GM23248 (cell line): ENCODE measurements at places on chromosomes 13 and 19.

- DNase-seq, result no peak
These were observed 20.0 kb downstream of the ELL start for GRCh38 chr19:18501832-18502231.

- DNase-seq, result no peak
These were observed 99.9 kb upstream of the FAM216B start for GRCh38 chr13:42681326-42682100.

GRCh38 chr19:34345947-34346351 lies 19.0 kb upstream of the GPI start:
- peak; percentile 88 for DNase-seq

GRCh38 chr19:55546822-55547614 lies 1.7 kb upstream of the SBK3 start:
- peak; percentile 79 for DNase-seq

DNA sequence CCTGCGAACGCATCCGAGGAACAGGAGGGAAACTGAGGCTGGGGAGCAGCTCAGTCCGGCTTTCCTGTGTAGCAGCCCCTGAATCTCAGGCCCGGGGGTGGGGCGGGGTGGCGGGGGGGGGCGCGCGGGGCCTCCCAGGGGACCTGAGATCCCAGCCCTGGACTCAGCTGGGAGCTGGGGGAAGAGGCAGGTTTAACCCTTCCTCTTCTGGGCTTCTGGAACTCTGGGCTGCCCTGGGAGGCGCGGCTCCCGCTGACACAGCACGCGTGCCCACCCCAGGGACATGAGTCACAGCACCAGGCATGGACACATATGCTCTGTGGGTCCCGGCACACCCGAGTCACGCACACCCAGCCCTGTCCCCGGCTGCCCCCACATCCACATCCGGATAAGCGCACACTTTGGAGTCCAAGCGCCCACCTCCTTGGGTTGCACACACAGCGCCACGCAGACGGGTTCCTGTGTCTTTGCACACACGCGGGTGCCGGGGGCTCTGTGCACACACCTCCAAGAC lies 3.5 kb upstream of the CIRBP start:
- peak; percentile 97 for DNase-seq

DNA sequence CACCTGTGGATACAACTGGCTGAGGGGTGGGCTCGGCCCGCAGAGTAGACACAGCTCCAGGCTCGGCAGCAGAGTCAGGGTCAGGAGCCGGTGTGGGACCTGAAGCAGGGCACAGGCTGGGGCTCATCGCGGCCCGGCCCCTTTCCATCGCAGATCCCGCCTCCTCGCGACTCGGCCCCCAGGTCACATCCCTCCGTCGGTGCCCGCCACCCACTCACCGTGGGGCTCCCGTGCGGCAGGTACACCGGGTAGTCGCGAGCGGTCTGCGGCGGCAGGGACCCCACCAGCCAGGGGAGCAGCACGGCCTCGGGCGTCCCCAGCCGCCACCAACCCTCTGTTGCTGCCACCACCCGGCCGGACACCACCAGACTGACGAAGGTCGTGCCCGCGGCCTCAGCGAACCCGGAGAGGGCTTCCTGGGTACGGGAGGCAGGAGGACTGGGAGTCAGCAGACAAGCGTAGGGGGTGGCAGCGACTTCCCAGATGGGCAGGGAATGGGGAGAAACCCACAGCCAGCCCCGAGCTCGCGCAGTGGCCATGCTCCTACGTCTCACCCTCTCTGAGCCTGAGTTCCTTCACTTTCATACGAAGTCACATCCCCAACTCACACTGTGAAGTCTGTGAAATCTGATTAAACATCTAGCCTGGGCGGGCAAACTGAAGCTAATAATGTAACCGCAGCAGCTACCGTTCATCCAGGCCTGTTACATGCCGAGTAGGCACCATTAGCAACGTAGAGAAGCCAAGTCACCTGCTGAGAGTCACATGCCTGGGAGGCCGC lies 3.7 kb downstream of the FUZ start:
- peak; percentile 62 for DNase-seq

GRCh38 chr13:40148101-40148500 lies 492.6 kb downstream of the COG6 start:
- no peak for DNase-seq

- no peak for DNase-seq
These were observed 268.2 kb upstream of the MAB21L1 start for GRCh38 chr13:35744566-35745178.

- no peak for DNase-seq
These were observed 1560.2 kb downstream of the UQCRFS1 start for GRCh38 chr19:27652796-27653195.

DNA sequence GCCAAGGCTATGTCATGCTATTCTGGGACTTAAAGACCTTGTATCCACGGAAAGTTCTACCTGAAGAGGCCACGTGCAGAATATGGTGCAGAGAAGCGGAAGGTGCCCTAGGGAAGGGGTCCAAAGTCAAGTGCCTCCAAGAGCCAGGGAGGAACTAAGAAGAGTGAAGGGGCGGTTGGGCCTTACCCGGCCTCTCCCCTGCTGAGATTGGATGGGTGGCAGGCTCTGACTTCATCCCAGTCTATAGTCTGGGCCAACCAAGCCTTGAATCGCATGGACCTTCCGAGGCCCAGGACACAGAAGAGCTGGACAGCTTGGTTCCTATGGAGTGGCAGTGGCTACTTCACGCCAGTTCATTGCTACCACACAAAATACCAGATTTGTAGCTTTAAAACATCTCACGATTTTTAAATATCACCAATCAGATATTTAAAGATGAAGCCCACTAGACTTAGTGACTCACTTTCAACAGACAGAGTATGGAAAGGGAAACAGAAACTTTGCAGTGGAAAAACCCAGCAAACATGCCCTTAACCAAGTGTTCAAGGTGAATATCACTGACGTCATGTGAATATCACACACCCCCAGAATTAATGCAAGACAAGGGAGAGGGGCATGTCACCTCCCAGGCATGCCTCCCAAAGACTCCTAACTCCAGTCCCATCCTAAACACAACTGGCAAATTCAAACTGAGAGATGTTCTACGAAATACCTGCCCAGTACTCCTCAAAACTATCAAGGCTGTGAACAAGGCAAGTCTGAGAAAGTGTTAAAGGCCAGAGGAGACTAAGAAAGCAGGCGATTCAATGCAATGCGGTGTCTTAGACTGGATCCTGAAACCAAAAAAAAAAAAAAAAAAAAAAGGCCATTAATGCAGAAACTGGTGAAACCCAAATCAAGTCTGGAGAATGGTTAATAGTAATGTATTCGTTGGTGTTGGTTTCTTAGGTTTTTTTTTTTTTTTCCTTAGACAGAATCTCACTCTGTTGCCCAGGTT lies 10.2 kb downstream of the C19orf12 start:
- no peak for DNase-seq

- DNase-seq, result peak; percentile 60
These were observed 3.8 kb downstream of the ZC3H4 start for GRCh38 chr19:47109541-47110375.

GRCh38 chr19:6577476-6578125 lies 13.3 kb downstream of the CD70 start:
- no peak for DNase-seq

DNA sequence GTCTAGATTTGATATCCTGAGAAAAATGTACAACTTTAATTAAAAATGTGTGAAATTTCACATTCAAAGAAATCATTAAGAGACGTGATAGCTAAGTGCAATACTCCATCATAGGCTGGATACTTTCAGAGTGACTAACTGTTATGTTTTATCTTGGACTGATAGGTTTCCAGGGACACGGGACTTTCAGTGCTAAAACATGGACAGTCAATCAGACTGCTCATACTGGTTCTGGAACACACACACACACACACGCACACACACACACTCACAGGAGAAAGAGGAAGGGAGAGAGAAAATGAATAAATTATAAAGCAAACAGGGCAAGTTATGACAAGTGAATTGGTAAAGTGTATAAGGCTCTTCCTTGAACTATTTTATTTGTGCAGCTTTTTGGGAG lies 955.9 kb downstream of the SLITRK5 start:
- DNase-seq, result no peak

- peak; percentile 93 for DNase-seq
These were observed 19.2 kb downstream of the GPX4 start for GRCh38 chr19:1122972-1123363.

DNA sequence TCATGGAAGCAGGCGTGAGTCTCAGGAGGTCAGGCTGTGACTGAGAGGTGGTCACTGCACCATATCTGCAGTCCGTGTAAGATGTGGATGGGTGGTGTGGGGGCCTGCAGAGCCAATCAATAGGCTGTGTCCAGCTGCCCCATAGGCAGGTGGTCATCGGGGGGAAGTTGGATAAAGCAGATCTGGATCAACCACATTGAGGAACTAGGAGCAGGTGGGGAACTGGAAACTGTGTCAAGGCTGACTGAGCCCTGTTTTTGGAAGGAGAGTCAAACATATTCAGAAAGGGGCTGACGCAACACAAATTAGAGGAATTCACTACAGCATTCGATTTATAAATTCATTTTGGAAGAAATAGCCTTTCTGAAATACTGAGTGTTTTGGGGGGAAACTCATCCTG lies 15.0 kb downstream of the CLEC4M start:
- no peak for DNase-seq

GRCh38 chr19:1206864-1207450 lies 1.4 kb downstream of the STK11 start:
- DNase-seq, result no peak

- DNase-seq, result no peak
These were observed 33.8 kb downstream of the MAP4K1 start for GRCh38 chr19:38583985-38584305.

DNA sequence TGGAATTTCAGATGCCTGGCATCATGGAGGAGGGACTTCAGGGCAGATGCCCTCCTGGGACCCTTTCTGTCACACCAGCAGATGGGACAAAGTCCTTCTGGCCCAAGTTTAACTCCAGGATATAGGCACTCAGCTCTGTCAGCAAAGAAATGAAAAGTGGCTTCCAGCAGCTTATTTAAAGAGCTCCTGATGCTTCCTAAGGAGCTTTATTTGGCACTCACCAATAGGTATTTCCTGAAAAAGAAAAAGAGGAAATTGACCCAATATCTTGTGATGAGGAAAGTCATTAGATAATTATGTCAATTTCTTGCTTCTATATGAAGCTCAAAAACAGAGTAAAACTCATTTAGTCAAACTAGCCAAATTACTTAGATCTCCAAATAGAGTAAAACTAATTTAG lies 224.6 kb downstream of the RAP2A start:
- no peak for DNase-seq

- DNase-seq, result peak; percentile 68
These were observed 295.9 kb downstream of the GPC6 start for GRCh38 chr13:93522501-93522900.

GRCh38 chr19:8629996-8630683 lies at the start of gene NFILZ:
Gene NFILZ, plus strand, starts transcription at chr19:8630633. Its CDS starts 46,133 bp downstream, at chr19:8676766.
- no peak for DNase-seq

DNA sequence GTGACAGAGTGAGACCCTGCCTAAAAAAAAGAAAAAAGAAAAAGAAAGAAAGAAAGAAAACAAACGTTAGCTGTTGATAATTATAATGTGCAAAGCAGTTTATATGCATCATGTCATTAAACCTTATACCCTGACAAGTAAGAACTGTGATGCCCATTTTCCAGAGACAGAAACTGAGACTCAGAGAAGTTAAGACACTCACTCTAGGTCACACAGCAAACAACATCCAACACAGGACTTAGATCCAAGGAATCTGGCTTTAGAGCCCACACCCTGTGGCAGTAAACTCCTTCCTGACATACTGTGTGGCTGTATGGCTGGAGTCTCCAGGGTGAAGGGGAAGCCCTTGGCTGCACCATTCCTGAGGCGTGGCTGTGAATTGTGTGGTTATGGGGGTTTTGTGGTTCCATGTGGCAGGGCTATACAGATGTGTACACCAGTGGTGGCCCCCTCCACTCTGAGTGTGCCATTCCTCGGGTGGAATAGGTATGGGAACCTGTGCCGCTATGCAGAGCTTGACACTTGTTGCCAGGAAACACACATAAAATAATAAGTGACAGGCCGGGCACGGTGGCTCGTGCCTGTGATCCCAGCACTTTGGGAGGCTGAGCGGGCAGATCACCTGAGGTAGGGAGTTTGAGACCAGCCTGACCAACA lies 15.6 kb downstream of the AXL start:
- no peak for DNase-seq

DNA sequence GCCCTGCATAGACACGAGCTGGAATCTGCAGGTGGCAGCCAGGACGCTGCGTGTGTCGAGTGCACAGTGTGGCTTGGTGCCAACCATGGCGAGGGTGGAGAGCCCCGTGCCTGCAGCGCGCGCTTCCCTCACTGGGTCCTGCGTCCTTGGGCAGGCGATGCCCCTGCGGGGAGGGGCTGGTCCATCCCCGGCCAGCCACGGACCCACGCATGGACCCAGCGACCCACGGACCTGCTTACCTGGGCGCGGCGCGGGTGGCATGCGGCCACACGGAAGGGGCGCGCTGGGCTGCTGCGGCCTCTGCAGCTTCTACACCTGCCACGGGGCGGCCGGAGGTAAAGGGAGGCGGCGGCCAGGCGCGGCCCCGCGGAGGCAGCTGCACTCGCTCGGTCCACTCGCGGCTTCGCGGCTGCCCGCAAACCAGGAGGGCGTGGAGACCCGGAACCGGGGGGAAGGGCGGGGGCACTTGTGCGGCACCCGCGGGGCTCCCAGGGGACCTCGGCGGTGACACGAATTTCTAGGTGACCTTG lies 569 bp upstream of the MCF2L start:
- DNase-seq, result no peak

DNA sequence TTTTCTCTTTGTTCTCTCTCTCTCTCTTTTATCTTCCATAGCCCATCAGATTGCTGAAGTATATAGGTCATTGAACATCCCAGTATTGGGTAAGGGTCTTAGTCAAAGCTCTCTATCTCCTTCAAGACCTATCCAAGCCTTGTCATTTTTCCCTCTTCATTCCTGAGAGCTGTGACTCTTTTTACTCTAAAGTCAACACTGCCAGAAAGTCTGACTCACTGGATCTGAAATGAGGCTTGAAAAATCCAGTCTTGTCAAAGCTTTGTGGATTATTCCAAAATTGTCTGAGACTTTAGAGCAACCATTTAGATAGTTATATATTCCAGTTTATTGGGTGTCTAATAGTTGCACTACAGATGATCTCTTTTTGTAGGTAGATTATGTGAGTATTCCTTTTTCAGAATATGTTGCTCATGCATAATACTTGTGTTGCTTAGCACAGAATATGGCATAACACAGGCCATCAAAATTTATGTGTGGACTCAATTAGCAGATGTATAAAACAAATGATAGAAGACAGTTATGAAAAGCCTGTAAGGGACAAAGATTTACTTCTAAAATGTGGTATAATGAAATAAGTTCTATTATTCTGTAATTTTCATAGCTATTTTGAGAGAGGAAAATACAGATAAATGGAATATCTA lies 389.3 kb upstream of the PCDH9 start:
- DNase-seq, result no peak

- no peak for DNase-seq
These were observed 35.8 kb upstream of the LMO7 start for GRCh38 chr13:75600371-75600770.

GRCh38 chr19:16066611-16067104 lies 9.6 kb upstream of the TPM4 start:
- DNase-seq, result peak; percentile 60

- DNase-seq, result peak; percentile 87
These were observed 6.3 kb downstream of the SPINT2 start for GRCh38 chr19:38270587-38271167.

- peak; percentile 100 for DNase-seq
These were observed 55.4 kb downstream of the SACS start for GRCh38 chr13:23377983-23378632.

- peak; percentile 31 for DNase-seq
These were observed 7.1 kb upstream of the DPP9 start for GRCh38 chr19:4730740-4731171.
